ENCODE measurements at places on chromosomes 11 and 22.

GRCh38 chr11:129331217-129331616 lies 44.4 kb upstream of the BARX2 start:
- DNase-seq, result no peak

- DNase-seq, result no peak
These were observed 5.1 kb upstream of the LMO1 start for GRCh38 chr11:8268530-8269400.

- no peak for DNase-seq
These were observed 50.7 kb downstream of the TP53I11 start for GRCh38 chr11:44899959-44900358.

GRCh38 chr11:46524201-46524770 lies 69.5 kb downstream of the AMBRA1 start:
- DNase-seq, result no peak

DNA sequence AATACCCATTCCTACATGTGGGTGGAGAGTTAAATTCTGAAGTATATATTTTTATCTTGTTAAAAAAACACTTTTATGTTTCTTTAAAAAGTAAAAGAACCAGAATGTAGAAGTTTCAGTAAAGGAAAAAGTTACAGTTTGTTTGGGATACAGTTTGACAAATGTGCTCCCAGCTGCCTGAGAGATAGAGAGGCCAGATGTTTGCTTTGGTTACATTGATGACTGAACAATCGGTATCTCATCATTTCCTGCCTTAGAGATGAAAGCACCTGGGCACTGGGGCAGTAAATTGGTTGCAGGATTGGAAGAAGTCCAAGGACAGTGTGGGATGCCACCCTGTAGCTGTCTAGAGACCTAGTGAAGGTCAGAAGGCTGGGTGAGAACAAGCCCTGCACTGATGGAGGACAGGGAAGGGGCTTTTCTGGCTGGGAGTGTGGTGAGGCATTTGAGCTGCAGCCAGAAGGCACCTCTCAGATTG lies 16.6 kb downstream of the MED15 start:
- DNase-seq, result no peak

- DNase-seq, result no peak
These were observed 22.8 kb downstream of the OSBP2 start for GRCh38 chr22:30717331-30717921.

DNA sequence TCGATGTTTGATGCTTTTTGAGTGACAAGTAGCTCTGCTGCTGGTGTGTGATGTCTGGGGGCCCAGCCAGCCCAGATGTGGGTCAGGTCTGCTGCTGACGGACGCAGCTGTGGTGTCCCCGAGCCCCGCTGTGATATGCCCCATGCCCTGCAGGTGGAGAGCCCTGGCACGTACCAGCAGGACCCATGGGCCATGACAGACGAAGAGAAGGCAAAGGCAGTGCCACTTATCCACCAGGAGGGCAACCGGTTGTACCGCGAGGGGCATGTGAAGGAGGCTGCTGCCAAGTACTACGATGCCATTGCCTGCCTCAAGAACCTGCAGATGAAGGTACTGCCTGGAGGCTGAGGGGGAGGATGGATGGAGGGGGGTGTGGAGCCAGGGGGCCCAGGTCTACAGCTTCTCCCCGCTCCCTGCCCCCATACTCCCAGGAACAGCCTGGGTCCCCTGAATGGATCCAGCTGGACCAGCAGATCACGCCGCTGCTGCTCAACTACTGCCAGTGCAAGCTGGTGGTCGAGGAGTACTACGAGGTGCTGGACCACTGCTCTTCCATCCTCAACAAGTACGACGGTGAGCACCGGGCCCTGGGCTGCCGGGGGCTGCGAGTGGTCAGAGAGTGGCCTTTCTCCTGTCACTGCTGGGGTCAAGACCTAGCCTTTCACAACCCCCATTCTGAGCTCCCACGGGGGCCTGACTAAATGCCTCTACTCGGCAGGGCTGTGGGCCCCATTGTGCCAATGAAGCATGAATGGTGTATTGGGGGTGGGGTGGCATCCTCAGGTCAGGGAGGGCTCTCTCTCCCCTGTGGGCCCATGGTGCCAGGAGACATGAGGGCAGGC lies 7.3 kb downstream of the AIP start:
- DNase-seq, result no peak

- no peak for DNase-seq
These were observed 5.9 kb downstream of the ASCL2 start for GRCh38 chr11:2264366-2265053.

DNA sequence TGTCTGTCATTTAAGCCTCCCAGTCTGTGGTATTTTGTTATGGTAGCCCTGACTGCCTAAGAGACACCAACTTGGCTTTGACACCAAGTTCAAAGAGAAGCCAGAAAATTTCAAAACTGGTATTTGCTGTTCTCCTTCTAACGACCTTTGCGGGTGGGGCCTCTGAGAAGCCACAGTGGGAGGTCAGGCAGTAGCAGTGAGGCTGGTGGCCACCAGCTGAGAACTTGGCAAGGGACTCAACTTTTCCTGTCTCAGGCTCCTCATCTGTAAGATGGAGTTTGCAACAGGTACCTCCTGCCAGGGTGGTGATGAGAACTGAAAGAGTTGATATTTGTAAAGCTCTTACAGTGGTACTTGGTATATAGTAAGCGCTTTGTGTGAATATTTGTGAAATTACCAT lies 183.4 kb downstream of the BCR start:
- DNase-seq, result no peak

All from GM12892 (cell line).